ENCODE measurements at places on chromosomes 7 and 10.

GRCh38 chr10:101438881-101439391 lies 85.0 kb downstream of the BTRC start:
- no peak for DNase-seq

- no peak for DNase-seq
Observed at GRCh38 chr7:14639801-14640200, 262.8 kb downstream of the DGKB start.

DNA sequence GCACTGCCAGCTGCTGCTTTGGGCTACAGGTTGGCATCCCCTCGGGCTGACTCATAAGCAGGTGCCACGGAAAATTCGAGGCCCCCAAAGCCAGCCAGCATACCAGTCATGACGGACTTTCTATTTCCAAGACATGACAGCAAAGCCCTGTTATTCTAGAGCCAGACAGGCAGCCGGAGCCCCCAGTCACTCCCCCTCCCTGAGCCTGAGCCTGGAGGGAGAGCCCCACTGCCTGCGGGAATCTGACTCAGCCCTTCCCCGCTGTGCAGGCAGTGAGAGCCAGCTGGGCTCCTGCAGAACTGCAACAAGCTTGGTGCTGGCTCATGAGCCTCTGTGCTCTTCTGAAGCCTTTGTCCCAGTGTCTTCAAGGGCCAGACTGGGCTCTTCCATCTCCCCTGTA lies 15.8 kb downstream of the BTBD16 start:
- no peak for DNase-seq

GRCh38 chr7:7576344-7576743 lies 9.7 kb downstream of the MIOS start:
- no peak for DNase-seq

DNA sequence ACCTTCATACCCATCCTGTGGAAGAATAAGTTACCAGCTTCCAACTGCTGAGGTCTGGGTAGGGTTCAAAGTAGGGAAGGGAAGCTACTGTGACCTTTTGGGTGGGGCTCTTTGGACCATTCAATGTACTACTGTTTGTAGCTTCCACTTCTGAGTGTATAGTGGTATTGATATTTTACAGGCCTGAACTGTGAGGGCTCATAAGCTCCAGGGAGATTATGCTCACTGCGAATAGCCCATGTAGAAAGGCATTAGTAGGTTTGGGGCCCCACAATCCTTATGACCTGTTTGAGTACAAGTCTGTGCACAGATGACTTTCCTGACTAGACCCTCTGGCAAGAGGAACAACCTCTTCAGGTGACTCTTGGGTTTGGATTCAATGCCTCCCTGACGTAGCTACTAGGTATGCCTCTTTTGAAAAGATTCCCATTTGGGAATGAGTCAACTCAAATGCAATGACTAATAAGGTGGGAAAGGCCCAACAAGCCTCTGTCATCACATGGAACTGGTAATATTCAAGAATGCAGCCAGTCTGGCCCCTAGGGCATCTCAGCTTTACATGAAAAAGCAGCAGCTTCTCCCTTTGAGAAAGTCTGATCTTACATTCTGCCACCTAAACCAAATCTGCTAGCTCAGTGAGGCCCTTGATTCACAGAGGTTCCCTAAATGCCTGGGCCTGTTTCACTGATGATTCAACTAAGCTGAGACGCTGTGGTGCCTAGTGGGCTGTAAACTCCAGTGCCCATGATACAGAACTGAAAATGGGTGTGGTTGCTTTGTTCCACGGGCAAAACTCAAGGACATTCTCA lies 79.8 kb downstream of the ABI1 start:
- no peak for DNase-seq

DNA sequence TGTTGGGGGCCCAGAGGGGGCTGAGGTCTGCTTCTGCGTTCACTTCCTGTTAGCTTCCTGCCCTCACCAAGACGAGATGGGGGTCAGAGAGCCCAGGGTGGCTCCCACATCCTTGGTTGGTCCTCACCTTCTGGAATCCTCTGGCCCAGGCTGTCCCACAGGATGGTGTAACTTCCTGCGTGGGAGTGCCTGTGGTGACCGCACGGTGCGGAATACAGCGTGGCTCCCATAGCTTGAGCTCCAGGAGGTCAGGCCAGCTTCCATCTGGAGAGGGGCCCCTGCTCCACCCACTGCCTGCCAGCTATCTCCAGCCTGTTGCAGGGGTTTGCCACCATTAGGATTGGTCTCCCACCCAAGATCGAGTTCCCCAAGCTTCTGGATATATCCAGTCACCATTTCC lies 681.2 kb upstream of the FOXK1 start:
- no peak for DNase-seq

DNA sequence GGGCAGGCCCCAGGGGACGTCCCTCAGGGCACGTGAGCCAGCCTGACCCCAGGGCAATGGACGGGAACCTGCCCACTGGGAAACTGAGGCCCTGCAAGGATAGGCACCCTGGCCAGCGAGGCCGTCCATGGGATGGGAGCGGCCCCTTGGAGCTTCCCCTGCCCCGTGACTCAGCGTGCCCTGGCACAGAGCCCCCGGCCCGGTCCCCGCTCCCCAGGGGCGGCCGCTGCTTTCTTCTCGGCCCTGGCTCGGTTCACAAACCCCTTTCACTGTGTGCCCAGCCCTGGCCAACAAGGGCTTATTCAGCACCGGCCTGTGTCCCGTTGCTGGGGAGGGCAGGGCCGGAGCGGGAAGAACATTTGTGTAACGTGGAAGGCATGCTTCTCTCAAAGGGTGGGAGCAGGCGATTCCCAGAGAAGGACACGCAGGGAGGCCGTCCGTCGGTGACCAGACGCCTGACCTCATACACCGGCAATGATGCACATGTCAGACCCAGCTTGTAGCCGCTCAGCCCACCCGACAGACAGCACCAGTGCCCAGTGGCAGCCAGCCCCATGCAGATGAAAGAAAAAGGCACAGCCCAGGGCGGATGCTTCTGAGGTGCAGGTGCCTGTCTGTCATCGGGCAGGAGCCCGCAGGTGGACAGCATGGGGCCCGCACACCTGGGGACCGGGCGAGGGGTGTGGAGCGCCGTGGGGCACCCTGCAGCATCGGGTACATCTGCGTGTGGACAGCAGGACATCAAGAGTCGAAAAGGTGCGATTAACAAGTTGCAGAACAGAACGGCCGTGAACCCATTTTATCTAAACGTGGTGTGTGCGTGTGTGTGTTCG lies 94.5 kb downstream of the PDGFA start:
- no peak for DNase-seq

DNA sequence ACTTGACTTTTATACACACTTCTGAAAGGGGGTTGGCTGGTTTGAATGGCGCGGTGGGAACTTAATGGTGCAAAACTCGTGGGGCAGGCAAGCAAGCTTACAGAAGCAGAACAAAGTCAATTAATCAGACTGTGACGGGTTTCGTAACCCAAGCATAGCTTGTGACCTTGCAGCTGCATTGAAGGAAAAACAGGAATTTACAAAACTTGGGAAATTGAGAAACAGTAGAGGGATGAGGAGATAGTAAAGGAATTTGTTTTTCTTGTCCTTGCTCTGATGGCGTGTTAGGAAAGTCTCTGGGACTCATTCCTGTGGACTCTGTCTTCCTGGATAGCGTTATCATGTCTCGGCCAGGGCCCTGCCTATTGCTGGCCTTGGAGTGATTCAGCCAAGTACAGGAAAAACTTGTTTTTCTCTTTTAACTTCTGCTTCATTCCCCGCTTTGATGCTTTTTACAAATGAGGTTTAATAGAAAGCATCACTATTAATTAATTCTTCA lies 220.0 kb upstream of the KCND2 start:
- no peak for DNase-seq

GRCh38 chr7:139667377-139667776 lies 110.4 kb downstream of the HIPK2 start:
- DNase-seq, result no peak

DNA sequence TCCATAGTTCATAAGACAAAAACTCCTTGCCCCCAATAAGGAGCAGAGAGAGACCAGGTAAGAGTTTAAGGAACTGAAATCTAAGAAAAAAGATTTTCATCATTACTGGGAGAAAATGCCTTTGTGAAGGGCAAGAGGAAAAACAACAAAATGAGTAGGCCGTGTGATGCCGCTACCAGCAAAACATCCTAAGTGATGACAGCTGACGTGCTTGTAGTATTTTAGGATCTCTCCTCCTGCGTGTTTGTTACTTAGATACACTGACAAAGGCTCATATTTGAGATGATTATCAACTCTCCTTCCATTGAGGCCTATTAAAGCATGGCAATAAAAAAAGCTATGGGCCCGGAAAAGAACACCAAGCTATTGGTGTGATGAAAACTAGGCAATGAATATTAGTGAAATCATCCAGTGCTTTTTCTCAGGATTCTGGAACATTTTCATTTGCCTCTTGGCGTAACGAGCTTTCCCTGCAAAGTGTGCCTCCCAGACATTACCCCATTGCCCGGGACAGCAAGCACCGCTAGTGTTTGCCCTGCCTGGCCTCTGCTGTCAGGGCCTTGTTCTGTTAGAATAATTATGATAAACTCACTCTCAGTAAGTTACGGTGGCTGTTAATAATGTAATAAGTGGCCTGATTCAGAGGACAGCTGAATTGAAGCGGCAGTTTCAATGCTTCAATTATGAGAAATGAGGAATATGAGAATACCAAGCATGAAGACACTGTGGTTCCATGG lies 36.8 kb upstream of the ITPRID1 start:
- no peak for DNase-seq

DNA sequence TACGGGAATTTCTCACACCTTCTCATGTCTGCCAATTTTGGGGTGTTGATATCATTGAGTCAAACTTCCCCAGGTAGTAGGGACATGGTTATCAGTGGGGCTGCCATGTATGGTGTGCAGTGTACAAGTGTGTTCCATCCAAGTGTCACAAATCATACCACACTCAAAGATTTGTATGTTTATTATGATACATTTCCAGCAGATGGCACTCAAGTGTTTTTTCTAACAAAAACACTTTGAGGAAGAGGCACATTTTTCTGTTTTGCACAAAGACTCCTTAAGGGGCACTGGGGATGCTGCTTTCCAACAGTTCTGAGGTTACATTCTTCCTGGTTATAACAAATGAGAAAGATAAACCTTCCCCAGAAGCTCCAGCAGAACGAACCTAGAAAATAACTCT lies 414.5 kb downstream of the REEP3 start:
- peak; percentile 3 for DNase-seq

GRCh38 chr10:3471472-3471871 lies 298.9 kb upstream of the PITRM1 start:
- no peak for DNase-seq

GRCh38 chr7:51142741-51143385 lies 173.7 kb downstream of the COBL start:
- no peak for DNase-seq

DNA sequence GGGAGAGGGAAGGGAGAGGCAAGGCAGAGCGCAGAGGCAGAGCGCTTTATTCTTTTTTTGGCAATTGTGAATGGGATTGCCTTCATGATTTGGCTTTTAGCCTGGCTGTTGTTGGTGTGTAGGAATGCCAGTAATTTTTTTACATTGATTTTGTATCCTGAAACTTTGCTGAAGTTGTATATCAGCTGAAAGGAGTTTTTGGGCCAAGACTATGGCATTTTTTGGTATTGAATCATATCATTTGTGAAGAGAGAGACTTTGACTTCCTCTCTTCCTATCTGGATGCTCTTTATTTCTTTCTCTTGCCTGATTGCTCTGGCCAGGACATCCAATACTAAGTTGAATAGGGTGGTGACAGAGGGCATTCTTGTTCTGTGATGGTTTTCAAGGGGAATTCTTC lies 291.3 kb downstream of the REEP3 start:
- no peak for DNase-seq

GRCh38 chr7:135366843-135367508 lies 133.3 kb downstream of the STRA8 start:
- DNase-seq, result no peak

DNA sequence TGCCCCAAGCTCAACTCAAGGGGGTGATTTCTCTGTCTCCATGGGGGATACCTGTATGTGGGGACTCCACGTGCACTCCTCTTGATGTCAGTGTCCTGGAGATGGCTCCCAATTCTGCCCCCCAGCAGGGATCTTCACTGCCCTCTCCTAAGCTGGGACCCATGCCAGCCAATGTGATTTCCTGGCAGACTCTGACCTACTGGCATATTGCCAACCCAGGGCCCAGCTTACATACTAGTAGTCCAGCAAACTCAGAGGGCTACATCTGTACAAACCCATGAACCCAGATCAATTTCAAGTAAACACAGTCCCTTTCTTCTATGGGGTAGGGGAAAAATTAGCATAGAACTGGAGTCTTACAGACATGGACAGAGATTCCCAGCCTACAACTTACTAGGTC lies 26.2 kb upstream of the BMPR1A start:
- no peak for DNase-seq

DNA sequence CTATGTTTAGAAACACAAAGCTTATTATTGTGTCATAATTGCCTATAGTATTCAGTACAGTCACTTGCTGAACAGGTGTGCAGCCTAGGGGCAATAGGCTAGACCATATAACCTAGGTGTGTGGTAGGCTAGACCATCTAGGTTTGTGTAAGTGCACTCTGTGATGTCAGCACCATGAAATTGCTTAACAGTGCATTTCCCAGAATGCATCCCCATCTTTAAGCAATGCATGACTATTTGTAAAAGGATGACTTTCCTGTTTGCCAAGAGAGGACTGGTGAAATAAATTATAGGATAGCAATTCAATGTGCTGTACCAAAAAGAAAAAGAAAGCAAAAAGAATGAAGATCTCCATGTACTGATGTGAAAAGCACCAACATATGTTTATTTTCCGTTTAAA lies 288.7 kb upstream of the AUTS2 start:
- no peak for DNase-seq

- peak; percentile 44 for DNase-seq
Observed at GRCh38 chr7:468681-469562, 50.7 kb downstream of the PDGFA start.

DNA sequence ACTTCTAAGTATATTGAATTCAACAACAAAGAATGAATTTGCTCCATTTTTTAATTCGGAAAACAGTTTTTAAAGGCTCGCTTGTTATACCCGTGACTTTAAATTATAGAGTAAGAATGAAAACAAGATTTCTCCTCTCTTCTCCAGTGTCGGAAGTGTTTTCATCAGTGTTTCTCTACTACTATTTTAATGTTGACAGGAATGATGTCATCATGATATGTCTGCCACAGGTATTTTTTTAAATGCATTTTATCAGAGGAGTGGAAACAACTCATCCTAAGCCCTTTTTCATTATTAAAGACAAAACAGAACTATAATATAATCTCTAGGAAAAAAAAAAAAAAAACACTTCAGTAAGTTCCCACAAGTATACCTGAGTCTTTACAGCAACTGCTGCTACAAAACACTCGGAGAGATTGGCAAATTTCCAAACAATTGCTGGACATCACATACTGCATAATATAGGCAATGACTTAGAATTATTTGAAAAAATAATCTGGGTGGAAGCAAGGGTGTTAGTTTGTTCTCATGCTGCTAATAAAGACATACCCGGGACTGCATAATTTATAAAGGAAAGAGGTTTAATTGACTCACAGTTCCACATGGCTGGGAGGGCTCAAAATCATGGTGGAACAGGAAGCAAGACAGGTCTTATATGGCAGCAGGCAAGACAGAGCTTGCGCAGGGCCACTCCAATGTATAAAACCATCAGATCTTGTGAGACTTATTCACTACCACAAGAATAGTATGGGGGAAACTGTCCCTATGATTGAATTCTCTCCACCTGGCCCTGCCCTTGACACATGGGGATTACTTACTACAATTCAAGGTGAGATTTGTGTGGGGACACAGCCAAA lies 4.8 kb upstream of the RNF32 start:
- DNase-seq, result no peak
